ENCODE measurements at places on chromosomes 7 and 10.

GRCh38 chr10:98045785-98046389, 15.5 kb upstream of the CRTAC1 start:
- peak; percentile 58 for DNase-seq

- no peak for DNase-seq
Observed at GRCh38 chr10:121590772-121591171, 7.5 kb downstream of the FGFR2 start.

- no peak for DNase-seq
Observed at GRCh38 chr10:13803566-13804554, 217.1 kb downstream of the PRPF18 start.

DNA sequence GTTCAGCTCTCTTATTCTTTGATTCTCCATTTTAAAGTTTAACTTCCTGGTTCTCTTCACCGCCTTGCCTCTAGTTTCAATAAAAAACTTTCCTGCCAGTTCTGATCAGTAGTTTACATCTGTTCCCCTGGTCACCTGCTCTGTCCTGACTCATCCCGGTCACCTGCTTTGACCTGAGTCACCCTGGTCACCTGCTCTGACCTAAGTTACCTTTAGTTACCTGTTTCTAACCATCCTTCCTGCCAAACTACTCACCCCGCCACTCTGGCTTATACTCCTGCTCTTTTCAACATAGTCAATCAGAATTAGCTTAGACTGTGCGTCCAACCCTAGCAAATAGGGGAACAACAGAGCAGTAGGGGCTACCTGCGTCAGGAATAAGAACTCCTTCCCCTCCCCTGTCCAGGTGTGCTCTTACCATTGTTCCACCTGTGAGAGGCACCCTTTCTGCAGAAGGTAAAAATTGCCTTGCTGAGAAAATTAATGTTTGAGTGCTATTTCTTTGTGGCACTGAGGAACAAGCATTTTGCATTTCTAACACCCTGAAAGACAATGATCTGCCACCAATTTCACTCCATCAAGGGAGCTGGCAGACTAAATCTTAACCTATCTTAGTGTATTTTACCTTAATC, 263.6 kb downstream of the DOCK4 start:
- DNase-seq: no peak

DNA sequence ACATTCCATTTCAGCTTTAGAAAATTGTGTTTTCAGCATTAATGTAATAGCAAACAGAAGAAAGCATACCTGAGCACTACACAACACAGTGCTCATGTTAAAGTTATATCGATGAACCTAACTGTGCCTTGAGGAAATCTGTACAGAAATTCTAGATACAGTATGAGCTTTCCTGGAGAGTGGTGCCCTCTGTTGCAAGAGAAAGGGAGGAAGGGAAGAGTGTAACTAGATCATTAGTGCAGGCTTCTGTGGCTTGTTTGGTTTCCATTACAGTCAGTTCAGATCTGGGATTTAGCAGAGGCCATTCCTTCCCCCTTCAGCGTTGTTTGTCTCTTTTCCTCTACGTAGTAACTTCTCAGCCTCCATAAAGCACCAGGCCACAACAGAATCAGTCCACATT, 139.7 kb downstream of the HTR7 start:
- no peak for DNase-seq

GRCh38 chr7:158271646-158272045, 316.0 kb downstream of the PTPRN2 start:
- no peak for DNase-seq

DNA sequence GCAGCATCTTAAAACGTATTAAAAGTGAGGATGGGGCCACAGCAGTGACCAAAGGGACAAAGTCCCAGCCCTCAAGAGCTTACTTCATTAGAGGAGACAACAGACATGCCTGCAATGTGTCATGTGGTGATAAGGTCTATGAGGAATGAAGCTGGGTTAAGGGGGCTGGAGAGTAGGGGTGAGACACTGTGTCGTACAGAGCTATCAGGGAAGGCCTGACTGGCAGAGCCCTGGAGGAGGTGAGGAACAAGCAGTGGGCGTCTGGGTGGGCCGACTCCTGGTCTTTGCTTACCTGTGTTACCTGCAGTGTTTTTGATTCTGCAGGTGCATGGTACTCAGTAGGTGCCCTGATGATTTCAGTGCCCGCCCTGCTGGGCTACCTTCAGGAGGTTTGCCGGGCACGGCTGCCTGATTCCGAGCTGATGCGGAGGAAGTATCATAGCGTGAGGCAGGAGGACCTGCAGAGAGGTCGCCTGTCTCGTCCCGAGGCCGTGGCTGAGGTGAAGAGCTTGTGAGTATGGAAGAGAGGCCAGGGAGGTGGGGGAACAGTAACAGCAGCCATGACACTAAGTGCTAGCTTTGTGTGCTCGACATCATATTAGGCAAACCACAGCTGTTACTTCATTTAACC, 7.6 kb downstream of the ZFYVE27 start:
- no peak for DNase-seq

- DNase-seq: no peak
Observed at GRCh38 chr10:48701139-48701901, 16.6 kb downstream of the WDFY4 start.

DNA sequence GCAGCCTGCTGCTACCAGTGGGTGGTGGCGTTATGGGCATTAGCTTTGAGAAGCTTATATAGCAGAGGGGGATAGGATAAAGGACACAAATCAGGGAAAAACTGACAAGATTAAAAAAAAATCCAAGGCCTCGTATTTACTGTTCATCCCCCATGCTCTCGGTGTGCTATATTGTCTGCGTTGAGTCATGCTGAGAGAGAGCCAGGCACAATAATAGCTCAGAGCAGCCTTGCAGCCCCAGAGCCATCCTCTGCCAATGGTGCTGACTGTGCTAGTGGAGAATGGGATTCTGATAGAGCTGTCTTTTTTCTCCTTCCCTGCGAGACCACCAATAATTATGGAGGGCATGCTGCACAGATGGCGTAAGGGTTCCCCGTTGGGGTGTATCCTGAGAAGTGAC, 51.7 kb upstream of the FZD1 start:
- no peak for DNase-seq

- DNase-seq: no peak
Observed at GRCh38 chr10:77071956-77072355, 565.7 kb downstream of the KCNMA1 start.

DNA sequence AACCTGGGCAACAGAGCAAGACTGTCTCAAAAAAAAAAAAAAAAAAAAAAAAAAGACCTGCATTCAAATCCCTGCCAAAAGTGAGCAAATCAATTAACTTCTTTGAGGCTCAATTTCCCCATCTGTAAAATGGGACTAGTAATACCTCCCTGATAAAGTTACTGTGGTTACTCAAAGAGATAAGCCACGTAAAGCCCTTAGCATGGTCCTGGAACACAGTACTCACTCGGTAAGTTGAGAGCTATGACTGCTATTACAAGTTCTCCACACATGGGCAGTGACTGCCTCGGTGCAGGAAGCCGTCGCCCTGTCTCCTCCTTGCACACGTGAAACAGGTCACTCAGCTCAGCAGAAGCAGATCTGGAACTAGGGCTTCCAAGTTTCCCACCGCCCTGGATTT, 37.9 kb downstream of the DDIT4 start:
- no peak for DNase-seq

DNA sequence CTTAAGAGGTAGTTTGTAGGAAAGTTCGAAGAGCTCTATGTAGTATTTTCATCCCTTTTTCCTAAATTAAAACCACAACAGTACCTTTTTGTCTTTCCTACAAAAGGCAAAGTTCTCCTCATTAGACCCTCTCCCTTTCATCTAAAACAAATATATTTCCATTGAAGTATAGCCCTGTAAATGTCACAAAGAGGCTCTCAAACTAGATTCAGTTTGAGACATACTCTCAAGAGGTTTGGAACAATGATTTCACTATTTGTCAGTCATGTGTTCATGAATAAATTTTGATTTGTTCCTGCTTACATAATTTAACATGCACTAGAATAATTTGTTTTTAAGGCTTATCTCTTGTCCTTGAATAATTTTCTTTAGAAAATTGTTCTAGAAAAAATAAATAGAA, 12.2 kb downstream of the TAS2R16 start:
- no peak for DNase-seq

DNA sequence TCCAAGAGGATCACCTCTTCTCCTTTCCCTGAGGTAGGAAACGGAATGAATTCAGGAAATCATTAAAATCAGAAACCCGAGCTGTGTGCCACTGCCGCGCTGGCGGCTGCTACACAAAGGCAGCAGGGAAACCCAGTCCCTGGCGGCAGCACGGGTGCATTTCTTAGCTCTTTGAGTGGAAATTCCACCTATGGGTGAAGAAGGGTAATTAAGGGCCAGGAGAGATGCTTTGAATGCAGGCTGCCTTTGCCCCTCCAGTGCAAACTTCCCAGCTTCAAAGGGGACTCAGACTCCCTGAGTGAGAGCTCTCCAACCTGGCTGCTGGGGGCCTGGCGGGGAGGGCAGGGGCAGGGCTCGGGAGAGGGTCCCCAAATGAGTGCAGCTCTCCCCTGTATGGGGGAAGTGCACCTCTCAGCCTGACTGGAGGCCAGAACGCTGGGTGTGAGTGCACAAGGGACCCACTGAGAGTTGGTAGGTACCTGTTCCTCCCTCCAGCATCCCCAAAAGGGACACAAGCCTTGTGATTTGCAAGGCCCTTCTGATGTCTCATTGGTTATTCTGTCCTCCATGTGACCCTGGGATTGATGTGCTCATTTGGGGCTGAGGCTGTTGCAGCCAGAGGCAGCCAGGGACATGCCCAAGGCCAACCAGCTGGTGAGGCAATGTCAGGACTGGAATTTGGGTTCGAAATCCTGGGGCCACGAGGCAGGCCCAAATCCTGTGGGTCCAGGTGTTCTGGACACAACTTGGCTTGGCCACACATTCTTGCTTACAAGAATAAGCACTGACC, 16.3 kb upstream of the ZMIZ1 start:
- DNase-seq: no peak

- no peak for DNase-seq
Observed at GRCh38 chr10:113517165-113517900, 35.5 kb upstream of the HABP2 start.

GRCh38 chr7:101820703-101821102, 3.3 kb downstream of the CUX1 start:
- DNase-seq: no peak

GRCh38 chr7:101581891-101582290, 47.2 kb downstream of the MYL10 start:
- DNase-seq: no peak

DNA sequence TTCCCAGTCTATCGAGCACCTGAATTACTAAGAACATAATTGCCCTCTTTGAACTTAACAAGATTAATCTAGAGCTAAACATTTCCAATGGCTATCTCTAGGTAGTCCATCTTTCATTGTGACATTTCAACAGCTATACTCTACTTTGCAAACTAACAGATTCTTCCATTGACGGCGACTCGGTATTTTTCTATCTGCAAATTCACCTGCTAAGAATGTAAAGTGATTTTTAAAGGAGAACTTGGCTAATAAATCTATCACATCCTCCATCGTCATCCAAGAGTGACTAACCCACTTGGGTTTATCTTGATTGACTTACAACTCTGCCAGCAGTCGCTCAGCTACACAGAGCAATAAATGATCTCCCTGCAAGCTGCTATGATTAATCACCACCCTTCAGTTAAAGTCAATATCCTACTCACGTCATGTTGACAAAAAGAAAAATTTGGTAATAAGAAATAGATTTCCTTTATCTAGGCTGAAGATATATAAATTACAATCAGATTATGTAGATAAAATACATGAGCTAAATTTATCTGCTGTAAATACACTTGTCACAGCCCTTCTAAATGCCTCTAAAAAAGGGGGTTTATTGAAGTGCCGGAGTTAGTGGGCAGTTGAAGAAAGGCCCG, 99.5 kb downstream of the SFMBT2 start:
- no peak for DNase-seq

- no peak for DNase-seq
Observed at GRCh38 chr7:90092506-90092905, 61.8 kb upstream of the STEAP1 start.

DNA sequence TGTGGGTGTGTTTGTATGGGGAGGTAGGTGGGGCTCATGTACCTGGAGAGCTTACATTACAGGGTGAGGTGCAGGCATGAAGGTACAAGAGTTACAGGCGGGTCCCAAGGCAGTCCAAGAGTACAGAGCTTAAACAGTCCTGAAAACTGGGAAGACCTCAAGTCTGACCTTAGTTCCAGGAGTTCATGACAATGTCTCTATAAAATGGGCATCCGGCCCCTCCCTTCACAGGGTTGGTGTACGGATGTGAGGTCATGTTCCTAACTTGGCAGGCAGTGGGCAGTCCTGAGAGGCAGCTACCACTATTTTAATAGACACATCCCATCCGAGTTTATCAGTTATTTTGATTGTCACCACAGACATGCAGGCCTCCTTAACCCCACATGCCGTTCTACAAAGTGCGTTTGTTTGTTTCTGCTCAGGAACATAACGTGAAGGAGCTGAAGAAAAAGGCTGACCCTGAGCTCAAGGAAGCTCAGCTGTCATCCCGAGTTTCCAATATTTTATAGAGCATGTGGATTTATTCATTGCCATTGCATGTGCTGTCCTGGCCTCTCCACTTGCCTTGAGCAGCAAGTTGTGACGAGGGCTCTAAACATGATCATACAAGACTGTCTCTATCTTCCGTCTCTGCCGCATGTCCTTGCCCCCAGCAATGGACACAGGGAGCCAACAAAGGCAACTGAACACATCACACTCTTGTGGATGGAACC, 647.5 kb upstream of the IGFBP3 start:
- DNase-seq: no peak

DNA sequence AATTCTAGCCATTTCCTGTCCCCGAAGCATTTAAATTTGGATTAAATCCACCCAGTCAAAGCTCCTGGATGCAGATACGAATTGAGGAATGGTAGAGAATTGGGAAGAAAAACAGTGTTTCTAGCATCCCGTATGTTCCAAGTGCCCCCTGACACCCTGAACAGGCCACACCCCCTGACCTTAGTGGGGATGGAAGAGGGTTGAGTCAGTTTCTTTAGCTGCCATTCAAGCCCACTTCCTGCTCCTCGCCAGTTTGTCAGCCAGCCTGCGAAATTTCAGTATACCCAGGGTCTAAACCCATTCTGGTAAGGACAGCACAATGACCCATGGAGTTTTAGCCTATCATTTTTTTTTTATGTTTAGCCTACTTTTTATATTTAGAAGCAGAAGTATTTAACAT, 101.1 kb downstream of the PKD1L1 start:
- no peak for DNase-seq

GRCh38 chr7:72334066-72334465, 78.1 kb downstream of the CALN1 start:
- DNase-seq: no peak

- no peak for DNase-seq
Observed at GRCh38 chr7:32916006-32916405, 24.4 kb upstream of the KBTBD2 start.

DNA sequence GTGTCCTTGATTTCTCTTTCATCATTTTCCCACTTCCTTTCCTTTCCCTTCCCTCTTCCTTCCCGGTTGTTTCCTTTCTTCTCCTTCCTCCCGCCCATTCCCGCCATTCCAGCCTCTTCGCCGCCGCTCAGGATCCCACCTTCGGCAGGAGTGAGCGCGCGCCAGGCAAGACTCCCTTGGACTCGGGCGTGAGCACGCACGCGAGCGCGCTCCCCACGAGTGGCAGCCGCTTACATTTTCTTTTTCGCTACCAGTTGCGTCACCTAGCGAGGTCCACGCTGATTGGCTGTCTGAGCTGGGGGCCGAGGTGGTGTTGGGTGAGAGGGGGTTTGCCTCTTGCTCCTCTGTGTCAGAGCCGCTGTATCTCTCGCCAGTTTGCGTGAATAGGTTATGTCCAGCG, 11.8 kb downstream of the ZAN start:
- peak; percentile 10 for DNase-seq

All from activated naive CD4-positive, alpha-beta T cell treated with Interleukin-2 at 50 U/mL for 16 hours (primary cell).